ENCODE measurements at places on chromosomes 11 and 22. TPM values are rescaled to one million over a fixed set of nuclear protein-coding genes. Genes with fewer than 3 reads are reported as not detected.

The APLNR gene
- polyA plus RNA-seq = 86.9 TPM

GRCh38 chr11:103378931-103379330 is 269.7 kb downstream of the DYNC2H1 start:
- no peak for DNase-seq

GRCh38 chr11:58318532-58318931 is 40.3 kb downstream of the OR5B17 start:
- no peak for DNase-seq

DNA sequence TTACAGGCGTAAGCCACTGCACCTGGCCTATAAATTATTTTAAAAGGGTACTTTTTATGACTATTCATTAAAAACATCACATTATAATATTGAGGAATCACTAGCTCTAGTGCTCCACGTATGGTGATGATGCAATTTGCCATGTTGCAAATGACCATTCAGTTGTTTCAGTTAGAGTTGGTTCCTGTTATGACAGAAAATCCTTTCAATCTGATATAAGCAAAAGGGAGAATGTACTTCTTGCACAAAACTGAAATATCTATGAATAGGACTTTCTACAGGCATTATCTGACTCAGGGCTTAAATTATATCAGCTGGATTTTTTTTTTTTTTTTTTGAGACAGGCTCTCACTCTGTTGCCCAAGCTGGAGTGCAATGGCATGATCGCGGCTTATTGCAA is 45.6 kb upstream of the RRM1 start:
- no peak for DNase-seq

All from forelimb muscle (tissue), 1 donor.